IMR-90 (cell line): ENCODE measurements at places on chromosomes 5 and 9. TPM values are rescaled to one million over a fixed set of nuclear protein-coding genes. Genes with fewer than 3 reads are reported as not detected.

The AGXT2 gene
- not detected in 2 replicates for polyA plus RNA-seq

The DDX4 gene
- not detected in 2 replicates for polyA plus RNA-seq

The FAM170A gene
- not detected in 2 replicates for polyA plus RNA-seq

The ORM2 gene
- polyA plus RNA-seq, result not detected in 2 replicates

The GARNL3 gene
- polyA plus RNA-seq, result 1.9 and 2.2 TPM in 2 replicates

GRCh38 chr5:132296412-132297016 lies 2.3 kb downstream of the SLC22A4 start:
- no peaks in the 10 kb centered on the region for H3K27me3 ChIP-seq
- no peaks in the 10 kb centered on the region for H3K36me3 ChIP-seq
- H3K4me3 ChIP-seq, result no peak overlapping the region
- H3K4me1 ChIP-seq, result peaks cover 12% of the 10 kb centered on the region
- no peak overlapping the region for H3K27ac ChIP-seq

DNA sequence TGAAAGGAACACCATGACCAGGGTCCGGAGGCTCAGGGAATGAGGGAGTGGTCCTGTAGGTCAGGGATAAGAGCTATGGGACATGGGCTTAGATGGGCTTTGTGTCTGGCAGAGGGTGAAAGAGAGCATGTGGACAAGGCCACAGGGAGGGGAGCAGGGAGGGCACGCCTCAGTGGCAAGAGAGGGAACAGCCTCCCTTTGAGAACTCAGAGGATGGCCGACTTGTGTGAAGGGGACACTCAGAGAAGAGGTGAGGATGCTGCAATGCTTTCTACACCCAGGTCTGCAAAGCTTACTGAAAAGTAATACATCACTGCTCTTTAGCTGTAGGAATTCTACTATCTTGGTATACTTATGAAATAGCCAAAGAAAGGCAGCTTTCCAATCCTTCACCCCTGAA lies 23.5 kb downstream of the MED10 start:
- H3K27me3 ChIP-seq, result no peaks in the 10 kb centered on the region
- H3K4me1 ChIP-seq, result no peaks in the 10 kb centered on the region
- no peak for DNase-seq
- no peak overlapping the region for H3K4me3 ChIP-seq

- H3K27ac ChIP-seq, result peak overlapping the region; percentile 98
- peaks cover 50% of the 10 kb centered on the region for H3K4me1 ChIP-seq
- H3K36me3 ChIP-seq, result no peaks in the 10 kb centered on the region
- peak; percentile 69 for DNase-seq
- H3K4me3 ChIP-seq, result no peak overlapping the region
- H3K27me3 ChIP-seq, result no peaks in the 10 kb centered on the region
These were observed 92.0 kb upstream of the DNAH5 start for GRCh38 chr5:14036514-14036913.

GRCh38 chr9:88988796-88989641 lies 2.2 kb upstream of the S1PR3 start:
- H3K27me3 ChIP-seq, result no peaks in the 10 kb centered on the region; the same call in 1 of the 2 replicates
- no peak overlapping the region for H3K4me3 ChIP-seq
- H3K4me1 ChIP-seq, result peaks cover 9% of the 10 kb centered on the region
- peak; percentile 69 for DNase-seq

- H3K4me3 ChIP-seq, result no peak overlapping the region
- no peak for DNase-seq
- no peaks in the 10 kb centered on the region for H3K4me1 ChIP-seq
These were observed 21.6 kb upstream of the RXRA start for GRCh38 chr9:134304690-134305089.

- DNase-seq, result peak; percentile 77
- no peaks in the 10 kb centered on the region for H3K36me3 ChIP-seq
- H3K27me3 ChIP-seq, result no peaks in the 10 kb centered on the region
- H3K4me3 ChIP-seq, result no peak overlapping the region
- peaks cover 22% of the 10 kb centered on the region for H3K4me1 ChIP-seq
- H3K27ac ChIP-seq, result no peak overlapping the region
These were observed 30.8 kb upstream of the ACOT12 start for GRCh38 chr5:81424728-81425127.

- peaks cover 5% of the 10 kb centered on the region; the same call in 1 of the 2 replicates for H3K27me3 ChIP-seq
- H3K36me3 ChIP-seq, result no peaks in the 10 kb centered on the region
- H3K4me1 ChIP-seq, result no peaks in the 10 kb centered on the region
- H3K4me3 ChIP-seq, result no peak overlapping the region
These were observed 68.6 kb upstream of the PPP1R26 start for GRCh38 chr9:135410831-135411473.
